SW 1271 (cell line): ENCODE measurements at places on chromosomes 16 and 17.
A peak's percentile ranks its signal among the peaks of the same experiment; 100 is the strongest.

DNA sequence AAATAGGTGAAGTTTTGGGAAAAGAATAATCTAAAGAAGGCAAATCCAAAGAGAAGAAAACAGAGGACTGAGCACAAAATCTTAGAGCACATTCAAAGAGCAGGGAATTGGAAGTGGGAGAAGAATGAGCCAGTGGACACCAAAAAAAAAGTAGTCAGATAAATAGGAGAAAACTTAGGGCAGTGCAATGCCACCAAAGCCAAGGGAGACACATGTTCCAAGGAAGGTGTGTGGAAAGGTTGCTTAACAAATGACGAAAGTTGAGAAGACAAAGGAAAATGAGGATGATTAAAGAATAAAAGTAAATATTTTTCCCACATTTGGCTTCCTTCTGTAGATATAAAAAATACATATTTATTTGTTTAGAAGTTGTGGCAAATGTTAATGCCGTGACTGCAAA, 237.6 kb downstream of the TANC2 start:
- no peak for DNase-seq

GRCh38 chr17:73792994-73793393, 148.7 kb upstream of the SDK2 start:
- DNase-seq = no peak

- DNase-seq = peak; percentile 82
Observed at GRCh38 chr17:28807925-28808634, 34.5 kb downstream of the FAM222B start.

DNA sequence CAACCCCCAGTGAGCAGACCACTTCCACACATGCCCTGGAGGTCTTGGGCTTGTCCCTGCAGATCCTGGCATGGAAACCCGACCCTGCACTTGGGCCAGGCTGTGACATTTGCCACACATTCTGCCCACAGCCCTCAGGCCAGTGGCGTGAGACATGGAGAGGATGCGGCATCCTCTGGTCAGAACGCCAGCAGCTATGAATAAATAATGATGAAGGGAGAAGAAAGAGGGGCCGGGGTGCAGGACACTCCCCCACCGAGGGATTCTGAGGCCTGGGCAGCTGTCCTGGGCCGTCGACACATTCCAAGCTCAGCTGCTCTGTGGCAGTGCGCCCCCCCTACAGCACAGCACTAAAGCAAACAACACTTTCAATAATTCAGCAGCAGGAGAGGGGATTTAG, 148.8 kb downstream of the ENGASE start:
- no peak for DNase-seq

GRCh38 chr17:143785-144281, 6.5 kb downstream of the SCGB1C2 start:
- DNase-seq = peak; percentile 29

DNA sequence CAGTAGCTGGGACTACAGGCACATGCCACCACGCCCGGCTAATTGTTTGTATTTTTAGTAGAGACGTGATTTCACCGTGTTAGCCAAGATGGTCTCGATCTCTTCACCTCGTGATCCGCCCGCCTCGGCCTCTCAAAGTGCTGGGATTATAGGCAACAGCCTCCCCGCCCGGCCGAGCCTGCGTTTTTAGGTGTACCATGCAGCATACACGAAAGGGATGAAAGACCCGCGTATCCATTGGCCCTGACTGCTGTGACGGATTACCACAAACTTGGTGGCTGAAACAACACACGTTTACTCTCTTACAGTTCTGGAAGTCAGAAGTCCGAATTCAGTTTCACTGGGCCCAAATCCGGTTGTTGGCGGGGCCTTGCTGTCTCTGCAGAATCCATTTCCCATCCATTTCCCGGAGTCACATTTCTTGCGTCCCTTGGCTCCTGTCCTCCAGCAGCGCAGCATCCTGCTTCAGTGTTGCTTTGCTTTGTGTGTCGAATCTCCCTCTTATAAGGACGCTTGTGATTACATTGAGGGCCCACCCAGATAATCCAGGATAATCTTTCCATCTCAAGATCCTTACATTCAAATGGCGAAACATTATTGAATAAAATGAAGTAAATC, 8.3 kb upstream of the GUCY2D start:
- DNase-seq = no peak

DNA sequence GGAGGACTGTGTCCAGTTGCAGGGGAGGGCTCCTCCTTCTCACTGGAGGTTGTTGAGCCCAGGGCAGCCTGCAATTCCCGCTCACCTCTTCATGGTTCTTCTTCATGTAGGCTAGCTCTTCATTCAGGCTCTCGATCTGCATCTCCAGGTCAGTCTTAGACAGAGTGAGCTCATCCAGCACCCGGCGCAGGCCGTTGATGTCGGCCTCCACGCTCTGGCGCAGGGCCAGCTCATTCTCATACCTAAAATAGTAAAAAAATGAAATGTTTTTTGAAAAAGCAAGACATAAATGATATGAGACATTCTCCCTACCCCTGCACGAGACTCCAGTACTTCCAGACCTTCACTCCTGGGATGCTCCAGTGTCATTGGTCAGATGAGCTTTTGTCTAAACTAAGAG, 2.2 kb downstream of the KRT13 start:
- no peak for DNase-seq
